Sciatic nerve (tissue), 2 donors: ENCODE measurements at places on chromosomes 16 and 17.

DNA sequence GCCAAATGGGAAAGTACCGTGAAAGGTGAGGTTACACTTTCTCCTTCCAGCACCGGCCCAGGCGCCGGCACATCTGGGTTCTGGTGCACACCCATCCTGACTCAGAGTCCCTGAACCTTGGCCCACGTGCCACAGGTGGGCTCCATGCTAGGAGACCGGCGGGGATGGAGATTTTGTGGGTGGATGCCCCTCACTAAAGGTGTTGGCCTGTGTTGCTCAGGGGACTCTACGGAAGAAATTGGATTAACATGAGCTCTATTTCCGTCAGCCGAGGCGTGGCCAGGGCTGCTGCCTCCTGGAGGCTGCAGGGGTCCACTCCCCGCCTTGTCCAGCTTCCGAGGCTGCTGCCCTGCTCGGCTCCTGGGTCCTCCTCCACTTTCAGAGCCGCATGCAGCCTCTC lies 30.8 kb downstream of the FBXO31 start:
- no peak for DNase-seq

DNA sequence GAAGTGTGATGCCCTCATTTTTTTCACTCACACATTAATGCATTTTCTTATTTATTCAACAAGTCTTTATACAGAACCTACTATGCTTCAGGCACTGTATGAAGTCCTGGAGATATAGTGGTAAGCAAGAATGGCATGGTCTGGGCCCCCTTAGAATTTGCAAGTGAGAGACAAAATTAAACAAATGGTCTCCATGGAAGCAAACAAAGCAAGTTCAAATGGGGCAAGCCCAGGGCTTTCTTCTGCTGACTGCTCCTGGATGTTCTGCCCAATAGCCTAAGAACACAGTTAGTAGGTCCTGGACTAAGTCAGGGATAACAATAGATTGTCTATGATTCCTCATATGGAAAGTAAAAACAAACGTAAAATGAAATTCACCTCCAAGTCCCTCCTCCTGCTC lies 31.3 kb upstream of the DDX52 start:
- no peak for DNase-seq

DNA sequence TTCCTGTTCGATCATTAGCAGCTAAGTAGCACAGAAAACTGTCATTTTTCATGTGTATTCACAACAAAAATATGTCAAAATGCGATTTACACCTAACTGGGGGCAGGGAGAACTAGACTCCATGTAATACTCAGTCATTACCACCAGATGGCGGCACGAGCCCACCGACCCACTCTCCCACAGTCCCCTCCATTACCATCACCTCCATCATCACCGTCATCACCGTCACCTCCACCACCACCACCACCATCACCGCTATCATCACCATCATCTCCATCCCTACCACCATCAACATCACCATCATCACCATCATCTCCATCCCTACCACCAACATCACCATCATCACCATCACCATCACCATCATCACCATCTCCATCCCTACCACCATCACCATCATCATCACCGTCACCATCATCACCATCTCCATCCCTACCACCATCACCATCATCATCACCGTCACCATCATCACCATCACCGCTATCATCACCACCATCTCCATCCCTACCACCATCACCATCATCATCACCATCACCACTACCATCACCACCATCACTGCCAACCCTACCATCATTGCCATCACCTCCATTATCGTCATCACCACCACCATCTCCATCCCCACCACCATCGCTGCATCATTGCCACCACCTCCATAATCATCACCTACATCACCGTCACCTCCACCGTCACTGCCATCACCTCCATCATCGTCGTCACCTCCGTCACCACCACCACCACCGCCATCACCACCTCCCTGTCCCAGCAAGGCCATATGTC lies 14.4 kb downstream of the NDUFAF8 start:
- no peak for DNase-seq

DNA sequence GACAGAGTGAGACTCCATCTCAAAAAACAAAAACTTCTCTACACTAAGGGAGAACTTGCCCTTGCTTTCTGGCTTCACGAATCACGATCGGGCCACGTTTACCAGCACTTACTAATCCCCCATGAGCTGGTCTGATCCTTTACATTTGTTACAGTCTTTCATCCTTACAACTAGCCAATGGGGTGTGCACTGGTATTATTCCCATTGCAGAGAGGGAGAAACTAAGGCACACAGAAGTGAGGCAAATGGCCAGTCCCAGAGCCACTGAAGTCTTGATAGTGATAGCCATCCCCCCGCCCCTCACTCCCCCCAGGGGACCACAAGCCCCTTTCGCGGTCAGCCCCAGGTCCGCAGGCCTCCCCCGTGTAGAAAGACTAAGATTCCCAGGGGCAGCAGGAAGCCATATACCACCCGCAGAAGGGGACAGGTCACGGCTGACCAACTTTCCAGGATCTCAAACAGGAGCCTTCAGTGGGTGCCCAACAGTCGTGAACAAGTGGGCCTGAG lies 868 bp downstream of the NATD1 start:
- no peak for DNase-seq

DNA sequence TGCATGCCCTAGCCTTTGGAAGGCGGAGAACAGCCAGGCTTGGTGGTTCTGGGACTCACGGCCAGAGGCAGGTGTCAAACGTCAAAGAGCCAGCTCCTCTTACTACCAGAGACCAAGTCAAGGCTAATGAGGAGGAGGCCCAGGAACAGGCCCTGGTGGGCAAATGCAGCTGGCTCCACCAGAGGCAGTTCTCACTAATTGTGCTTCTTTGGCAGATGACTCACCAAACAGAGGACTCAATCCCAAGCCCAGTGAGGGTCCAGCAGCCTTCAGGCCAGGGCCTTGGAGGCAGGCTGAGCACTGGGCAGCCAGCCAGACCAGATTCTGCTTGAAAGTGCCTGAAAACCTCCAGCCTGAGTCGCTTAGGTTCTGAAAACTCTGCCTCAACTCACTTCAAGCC lies 336.5 kb upstream of the CDH5 start:
- DNase-seq, result peak; percentile 60

DNA sequence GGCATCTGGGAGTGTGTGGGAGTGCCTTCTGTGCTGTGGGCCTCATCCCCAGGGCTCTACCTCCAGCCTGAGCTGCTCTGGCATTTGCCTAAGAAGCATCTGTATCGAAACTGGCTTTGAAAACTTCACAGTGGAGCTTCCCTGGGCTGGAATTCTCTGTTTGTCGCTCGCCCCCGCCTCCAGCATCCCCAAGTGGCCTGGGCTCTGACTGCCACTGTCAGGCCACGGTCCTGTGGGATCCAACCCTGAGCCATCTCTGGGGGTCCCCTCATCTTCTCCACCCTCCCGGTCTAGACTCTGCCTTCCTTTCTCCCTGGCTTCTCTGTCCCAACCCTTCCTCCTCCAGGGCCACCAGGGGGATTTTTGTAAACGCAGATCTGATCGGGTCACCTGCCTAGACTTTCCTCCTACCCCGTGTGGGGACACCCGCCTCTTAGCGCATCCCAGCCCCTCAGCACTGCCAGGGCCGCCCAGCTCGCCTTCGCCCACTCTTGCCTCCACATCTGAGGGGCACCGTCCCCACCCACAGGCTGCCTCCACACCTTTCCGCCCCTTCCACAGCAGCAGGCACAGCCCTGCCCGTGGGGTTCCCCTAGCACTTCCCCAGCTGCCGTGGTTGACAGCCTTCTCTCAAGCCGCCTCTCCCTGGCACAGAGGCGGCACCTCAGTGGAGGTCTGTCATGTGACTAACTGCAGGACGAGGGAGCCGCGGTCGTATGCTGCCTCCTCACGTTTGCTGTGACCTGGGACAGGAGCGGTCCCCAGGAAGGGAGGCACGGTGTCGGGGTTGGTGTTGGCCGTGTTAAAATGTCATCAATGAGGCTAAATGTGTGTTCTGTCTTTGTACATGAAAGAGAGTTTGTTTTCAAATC lies 12.0 kb downstream of the TBC1D24 start:
- DNase-seq, result no peak

GRCh38 chr16:35749253-35750141 lies 2290.1 kb downstream of the TP53TG3F start:
- no peak for DNase-seq

DNA sequence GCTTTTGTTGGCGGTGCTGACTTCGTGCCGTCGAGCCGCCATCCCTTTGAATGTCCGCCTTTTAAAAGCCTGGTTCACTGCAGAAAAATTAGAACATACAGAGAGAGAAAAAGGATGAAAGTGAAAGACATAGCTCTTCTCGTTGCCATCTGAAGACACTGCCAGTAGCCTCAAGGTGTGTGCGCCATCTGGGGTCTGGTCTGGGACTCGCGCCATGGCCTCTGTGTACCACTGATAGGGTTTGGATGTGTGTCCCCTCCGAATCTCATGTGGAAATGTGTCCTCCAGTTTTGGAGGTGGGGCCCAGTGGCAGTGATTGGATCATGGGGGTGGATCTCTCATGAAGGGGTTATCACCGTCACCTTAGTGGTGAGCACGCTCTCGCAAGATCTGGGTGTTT lies 15.5 kb downstream of the GSE1 start:
- DNase-seq, result no peak

DNA sequence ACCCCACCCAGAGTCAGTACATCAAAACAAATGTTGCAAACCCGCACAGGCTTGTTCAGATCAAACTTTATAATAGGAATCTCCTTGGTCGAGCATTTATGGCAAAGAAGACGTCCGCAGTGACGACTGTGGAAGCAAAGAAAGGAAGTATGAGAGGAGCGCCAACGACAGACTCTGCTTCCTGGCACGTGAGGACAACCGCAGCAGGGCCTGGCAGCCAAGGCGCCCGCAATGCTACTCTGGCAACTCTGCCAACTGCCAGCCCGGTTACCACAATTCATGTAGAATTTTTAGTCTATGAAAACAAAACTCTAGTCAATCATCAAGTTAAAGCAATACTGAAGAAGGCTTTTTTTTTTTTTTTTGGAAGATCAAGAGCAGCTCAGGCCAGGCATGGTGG lies 24.8 kb downstream of the CYB5D2 start:
- DNase-seq, result no peak

GRCh38 chr16:75267631-75268264 lies 16.3 kb upstream of the BCAR1 start:
- no peak for DNase-seq

- no peak for DNase-seq
Observed at GRCh38 chr16:4262303-4262835, 10.5 kb downstream of the TFAP4 start.

GRCh38 chr16:31050280-31051030 lies 17.1 kb downstream of the STX4 start:
- no peak for DNase-seq

DNA sequence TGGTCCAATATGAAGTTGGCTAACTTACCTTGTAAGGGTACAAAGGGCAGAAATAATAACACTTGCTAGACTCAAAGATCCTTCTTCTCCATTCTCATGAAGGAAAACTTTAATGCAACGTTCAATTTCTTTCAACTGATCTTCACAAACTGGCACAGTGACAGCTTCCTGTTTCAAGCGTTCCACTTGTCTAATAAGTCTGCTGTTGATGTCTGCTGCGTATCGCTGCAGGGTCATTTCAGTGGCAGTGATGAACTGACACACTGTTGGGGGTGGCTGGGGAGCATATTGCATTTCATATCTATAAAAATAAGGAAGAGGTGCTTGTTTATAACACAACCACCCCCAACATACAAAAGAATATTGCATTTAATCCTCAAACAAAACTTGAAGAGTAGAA lies 33.5 kb upstream of the ARL6IP1 start:
- DNase-seq, result no peak

DNA sequence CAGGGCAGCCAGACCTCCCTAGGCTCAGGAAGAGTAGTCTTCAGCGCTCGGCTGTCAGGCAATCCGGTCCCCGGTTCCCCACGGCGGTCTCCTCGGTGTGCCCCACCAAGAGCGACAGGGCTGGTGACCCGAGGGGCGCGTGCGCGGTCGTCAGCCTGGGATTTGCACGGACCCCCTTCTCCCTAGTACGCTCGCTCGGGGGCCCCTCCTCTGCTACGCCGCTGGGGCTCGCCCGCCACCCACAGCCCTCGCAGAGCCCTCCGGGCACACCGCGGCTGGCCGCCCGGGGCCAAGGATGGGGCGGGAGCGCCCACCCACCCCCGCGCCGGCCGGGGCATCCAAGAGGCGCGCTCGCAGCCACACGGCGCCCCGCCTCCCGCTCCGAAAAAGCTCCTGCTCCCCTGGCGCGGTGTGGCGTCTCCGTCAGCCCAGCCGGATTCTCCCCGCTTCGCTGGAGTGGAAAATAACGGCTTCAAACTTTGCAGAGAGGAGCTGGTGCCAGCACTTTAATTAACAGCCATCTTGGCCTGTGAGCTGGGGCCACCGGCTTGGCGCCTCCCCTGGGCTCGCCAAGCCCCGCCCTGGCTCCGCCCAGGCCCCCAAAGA lies 2.1 kb upstream of the C1QL1 start:
- DNase-seq, result no peak

DNA sequence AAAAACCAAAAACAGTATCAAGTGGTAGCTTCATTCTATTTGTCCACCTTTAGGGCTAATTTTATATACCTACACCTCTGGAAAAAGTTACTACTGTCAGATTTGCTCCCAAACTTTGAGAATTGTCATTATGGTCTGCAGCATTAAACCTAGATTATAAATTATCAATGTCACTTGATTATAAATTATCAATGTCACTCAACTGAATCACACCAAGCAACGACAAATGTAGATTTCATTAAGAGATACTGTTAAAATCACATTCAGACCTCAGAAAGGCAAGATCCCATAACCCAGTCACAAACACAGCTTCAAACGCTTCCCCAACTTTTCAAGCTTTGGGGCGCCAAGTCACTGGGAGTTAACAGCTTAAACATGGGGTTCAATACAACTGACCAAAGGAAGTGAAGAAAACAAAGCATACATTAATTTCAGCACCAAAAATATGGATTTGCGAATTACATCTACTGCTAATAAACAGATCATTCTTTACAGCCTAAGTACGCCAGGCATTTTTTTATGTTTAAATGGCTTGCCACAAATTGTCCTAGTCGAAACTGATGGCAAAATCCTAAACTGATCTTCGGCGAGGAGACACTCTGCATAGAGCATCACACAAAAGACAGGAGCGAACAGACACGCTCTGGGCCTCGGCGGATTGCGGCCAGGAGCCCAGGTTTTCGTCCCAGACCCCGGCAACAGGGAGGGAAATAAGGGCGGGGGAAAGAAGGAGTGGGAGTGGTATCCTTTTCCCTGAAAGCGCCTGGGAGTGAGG lies 981 bp downstream of the GLG1 start:
- peak; percentile 31 for DNase-seq

- DNase-seq, result no peak
Observed at GRCh38 chr17:27575912-27576252, 55.1 kb upstream of the LGALS9 start.

- DNase-seq, result no peak
Observed at GRCh38 chr16:56616608-56617211, 8.3 kb downstream of the MT2A start.

- peak; percentile 84 for DNase-seq
Observed at GRCh38 chr17:60139438-60140285, 10.1 kb upstream of the CA4 start.

GRCh38 chr16:79267781-79268180 lies 332.8 kb downstream of the MAF start:
- DNase-seq, result no peak
